DMS79 (cell line): ENCODE measurements at places on chromosomes 12 and 14.

DNA sequence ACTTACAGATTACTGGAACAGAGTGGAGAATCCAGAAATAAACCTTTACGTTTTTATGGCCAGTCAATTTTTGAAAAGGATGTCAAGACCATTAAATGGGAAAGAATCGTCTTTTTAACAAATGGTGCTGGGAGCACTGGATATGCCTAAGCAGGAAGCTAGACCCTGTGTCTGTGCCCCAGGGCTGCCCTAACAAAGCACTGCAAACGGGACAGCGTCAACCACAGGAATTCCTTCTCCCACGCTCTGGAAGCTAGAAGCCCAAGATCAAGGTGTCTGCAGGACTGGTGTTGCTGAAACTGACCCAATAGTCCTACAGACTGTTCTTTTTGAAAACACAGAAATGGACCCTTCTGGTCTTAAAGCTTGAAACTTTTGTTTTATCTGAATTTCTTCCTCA is 9.3 kb upstream of the TMEM121 start:
- DNase-seq, result no peak

GRCh38 chr12:4825011-4825858 is 84.5 kb upstream of the KCNA1 start:
- DNase-seq, result no peak

DNA sequence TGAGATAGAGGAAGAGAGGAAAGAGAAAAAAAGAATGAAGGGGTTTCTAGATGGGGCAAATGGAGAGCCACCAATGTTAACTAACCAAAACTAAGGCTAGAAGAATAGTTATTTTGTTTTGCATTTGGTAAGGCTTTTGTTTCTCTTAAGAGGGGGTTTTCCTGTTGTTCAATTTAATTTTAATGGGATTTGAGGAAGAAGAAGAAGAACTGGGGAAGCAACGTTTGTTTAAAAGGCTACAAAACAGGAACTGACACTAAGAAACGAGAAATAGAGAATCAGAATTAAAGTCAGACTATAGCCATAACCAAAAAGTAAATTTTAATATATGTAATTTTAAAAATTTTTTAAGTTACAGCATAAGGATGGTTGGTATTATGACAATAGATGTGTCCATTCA is 13.7 kb downstream of the TXNDC16 start:
- DNase-seq, result no peak

DNA sequence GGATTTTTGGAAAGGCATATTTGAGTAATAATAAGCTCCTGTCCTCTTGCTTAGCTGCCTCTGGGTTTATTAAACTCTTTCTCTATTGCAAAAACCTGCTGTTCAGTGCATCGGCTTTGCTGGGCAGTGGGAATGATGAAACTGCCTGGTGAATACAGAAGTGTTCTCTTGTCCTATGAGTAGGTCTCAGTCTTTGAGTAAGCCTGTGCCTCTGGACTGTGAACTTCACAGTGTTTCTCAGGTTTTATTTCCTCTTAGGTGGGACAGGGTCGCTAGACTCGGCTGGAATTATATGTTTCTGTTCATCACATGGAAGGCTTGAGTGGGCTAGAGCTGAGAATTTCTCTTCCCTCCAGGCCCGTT is 46.4 kb downstream of the CRADD start:
- no peak for DNase-seq

- no peak for DNase-seq
Measured at GRCh38 chr12:59654061-59654460, 58.2 kb downstream of the SLC16A7 start.

- no peak for DNase-seq
Measured at GRCh38 chr12:69265205-69265604, 25.8 kb downstream of the CPSF6 start.

DNA sequence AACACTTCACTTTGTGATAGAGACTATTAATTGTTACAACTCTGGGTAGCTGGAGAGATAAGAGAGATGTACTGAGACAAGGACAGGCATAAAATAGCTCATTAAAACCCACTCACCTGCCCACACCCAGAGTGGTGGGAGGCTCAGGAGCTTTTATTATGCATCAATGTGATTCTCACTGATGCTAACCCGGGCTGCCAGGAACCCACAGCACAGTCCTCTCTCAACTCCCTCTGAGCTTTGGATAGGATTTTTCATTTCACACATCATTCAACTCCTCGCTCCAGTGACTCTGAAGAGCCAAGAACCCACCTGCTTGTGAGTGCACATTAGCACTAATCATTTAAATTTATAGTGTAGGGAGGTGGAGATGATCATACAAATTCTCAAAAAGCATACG is 827.9 kb downstream of the FLRT2 start:
- peak; percentile 98 for DNase-seq

- DNase-seq, result peak; percentile 52
Measured at GRCh38 chr12:68040450-68041075, 51.3 kb downstream of the IFNG-AS1 start.

DNA sequence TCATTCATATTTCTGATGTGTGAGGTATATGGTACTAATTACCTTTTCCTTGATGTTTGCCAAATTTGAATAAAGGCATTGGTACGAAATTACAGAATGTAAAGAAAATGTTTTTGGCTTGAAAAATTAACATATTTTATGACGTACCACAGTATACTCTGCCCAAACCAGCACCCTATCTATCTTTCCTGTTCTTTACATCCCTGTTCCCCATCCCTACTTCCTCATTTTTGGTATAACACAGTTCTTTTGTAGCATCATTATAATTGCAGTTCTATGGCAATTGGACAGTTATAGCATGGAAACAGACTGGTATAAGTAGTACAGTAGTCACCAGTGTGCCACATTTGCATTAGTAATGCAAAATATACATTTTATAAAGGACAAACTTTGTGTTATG is 7.0 kb upstream of the CCT2 start:
- no peak for DNase-seq

DNA sequence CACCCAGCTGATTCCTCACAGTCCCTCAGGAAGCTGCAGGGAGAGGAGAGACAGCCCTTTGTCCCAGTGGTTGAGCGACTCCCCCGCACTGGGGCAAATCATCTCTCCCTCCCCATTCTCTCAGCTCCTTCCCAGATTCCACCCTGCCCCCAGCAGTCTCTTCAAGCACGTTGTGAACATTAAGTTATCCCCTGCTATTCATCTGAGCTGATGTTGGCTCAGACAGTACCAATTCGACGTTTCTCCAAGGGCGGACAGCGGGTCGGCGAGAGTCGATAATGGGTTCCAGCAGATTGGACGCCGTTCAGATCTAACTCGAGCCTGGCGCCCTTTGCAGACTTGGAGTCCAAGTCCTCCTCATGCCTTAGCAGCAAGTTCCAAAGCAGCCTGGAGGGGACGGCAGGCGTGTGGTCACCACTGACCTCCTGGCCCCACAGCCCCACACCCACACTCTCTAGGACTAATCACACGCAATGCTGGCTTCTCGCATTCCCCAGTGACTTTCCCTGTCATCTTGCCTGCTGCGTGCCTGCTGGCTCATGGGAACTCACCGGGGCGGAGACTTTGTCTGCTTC is 245.9 kb downstream of the CHST11 start:
- DNase-seq, result no peak

GRCh38 chr12:83335748-83336147 is 649.0 kb downstream of the TMTC2 start:
- no peak for DNase-seq

DNA sequence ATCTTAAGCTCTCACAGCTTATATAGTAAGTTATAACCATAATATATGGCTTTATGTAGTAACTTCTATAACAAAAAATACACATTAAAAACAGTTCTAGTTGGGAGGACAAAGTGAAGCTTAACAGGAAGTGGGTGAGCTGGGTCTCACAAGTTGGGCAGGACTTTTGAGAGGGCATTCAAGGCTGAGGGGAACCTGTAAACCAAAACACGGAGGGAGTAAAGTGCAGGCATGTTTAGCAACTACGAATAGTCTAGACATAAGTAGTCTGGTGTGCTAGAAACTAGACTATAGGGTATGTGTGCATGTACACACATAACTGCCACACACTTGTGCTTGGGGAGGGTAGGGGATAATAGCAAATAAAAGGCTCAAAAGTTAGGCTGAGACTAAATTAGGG is 14.2 kb upstream of the NEK9 start:
- no peak for DNase-seq

DNA sequence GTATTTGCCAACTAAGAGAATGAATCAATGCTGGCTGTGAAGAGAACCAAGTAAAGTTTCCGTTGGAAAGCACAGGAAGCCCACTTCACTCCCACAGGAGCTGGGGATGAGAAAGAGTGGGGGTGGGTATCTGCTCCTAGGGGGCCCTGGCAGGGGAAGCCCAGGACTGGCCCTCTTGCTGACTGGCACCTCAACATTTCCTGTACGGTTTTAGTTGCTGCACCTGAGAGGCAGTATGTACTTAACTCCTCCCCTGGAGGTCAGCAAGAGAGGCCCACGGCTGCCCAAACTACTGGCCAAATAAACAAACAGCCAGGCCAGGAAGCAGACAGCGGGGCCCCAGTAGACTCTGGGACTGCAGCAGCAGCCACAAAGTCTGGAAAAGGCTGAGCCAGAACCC is 33.8 kb upstream of the VWF start:
- DNase-seq, result no peak

DNA sequence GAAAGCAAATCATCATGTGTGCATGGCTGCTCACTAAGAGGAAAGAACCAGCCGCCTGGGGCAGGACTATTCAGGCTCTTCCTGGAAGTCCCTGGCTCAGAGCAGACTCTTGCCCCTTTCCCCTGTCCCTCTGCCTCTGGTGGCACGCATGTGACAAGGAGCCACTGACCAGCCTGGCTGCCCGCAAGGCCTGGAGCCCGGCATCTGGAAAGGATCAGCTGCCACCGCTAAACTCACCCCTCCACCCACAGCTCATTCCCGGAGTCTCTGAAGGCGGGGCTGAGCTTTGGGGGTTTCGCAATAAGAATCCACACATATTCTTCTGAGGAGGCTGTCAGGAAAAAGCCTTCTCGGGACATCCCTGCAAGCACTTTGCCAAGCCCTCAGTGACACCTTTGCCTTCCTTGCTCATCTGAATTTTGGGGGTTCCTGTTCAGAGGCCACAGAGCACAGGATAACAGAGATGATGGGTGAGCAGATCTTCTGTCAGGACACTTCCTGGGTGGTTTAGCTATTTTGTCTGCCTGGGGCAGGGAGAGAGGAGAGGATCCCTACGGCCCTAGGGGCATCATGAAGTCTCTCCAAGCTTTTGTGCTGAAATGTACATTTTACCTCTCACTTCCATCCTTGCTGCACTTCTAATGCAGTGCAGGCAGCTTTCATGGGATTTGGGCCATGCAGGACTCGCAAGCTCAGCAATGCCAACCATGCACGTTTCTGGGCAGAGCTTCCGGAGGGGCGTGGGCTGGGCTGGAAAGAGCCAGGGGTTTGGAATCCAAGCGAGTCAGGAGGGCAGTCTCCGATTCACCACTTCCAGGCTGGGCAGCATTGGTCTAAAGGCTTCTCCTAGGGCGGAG is 124.8 kb upstream of the MAP1LC3B2 start:
- DNase-seq, result no peak

- DNase-seq, result no peak
Measured at GRCh38 chr12:104502217-104502616, 45.5 kb downstream of the CHST11 start.

- no peak for DNase-seq
Measured at GRCh38 chr14:36718216-36718615, 56.6 kb downstream of the PAX9 start.

DNA sequence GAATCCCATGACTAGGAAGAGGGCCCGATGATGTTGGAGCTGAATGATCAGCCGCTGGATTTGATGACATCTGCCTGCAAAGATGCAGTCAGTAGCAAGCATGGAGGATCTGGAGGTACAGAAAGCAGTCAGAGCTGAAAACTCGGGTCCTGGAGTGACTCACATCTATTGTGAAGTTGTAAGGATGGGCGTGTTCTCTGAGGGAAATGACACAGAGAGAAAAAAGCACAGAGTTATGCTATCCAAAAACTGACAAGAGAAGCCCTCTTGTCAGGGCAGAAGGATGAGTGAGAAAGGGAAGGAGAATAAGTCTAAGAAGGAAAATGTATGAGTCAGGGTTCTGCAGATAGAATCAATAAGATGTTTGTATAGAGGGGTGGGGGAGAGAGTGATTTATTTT is 380.4 kb upstream of the CCDC196 start:
- no peak for DNase-seq

GRCh38 chr12:102601621-102602020 is 121.3 kb upstream of the IGF1 start:
- no peak for DNase-seq

- no peak for DNase-seq
Measured at GRCh38 chr12:10121278-10121677, 8.7 kb downstream of the CLEC7A start.

DNA sequence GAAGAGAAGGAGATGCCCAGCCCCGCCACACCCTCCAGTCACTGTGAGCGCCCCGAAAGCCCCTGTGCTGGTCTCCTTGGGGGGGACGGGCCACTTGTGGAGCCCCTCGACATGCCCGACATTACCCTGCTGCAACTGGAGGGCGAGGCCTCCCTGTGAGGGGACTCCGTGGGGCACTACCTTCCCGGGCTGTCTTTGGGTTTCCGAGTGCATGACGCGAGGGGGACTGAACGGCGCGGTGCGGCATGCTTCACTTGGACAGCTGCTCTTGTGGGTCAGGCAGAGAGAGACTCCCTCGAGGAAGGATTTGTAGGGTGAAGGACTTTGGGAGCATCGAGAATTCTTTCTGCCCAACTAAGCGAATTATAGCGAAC is 1.1 kb downstream of the CCDC184 start:
- DNase-seq, result no peak

GRCh38 chr14:69010648-69011047 is 31.5 kb upstream of the ACTN1 start:
- DNase-seq, result no peak

DNA sequence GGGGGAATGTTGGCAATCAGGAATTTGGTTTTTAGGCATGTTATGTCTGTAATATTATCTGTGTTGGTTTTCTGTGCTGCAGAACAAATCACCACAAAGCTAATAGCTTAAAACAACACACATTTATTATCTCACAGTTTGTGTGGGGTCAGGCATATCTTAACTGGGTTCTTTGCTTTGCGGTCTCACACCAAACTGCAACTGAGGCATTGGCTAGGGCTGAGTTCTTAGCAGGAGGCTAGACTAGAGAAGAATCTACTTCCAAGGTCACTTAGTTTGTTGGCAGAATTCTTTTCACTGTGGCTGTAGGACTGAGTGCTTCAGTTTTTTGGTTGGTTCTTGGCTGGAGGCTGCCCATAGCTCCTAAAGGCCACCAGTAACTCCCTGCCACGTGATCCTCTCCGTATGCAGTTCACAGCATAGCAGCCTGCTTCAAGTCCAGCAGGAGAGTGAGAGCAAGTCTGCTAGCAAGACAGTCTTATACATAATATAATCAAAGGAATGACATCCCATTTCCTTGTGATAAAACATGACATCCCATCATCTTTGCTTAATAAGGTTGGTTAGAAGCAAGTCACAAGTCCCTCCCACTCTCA is 21.6 kb downstream of the ATF1 start:
- DNase-seq, result no peak

DNA sequence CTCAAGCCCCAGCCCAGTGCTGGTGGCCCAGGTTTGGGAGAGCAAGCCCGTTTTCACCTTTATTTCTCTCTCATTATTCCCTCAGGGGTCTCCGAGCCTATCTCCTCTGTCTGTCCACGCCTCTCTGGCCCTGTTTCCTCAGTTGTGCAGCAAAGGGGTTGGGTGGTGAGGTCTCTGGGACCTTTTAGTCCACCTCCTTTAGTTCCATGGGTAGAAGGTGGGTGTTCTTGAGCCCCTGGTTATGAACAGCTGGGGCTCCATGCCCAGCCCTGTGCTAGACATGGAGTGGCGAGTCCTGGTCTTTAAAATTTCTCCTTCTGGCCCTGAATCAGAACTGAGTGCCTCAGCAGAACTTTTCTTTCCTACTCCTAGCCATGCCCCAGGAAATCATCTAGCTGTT is 1.3 kb upstream of the NGB start:
- DNase-seq, result no peak
